ENCODE measurements at places on chromosomes 5 and 9.

- DNase-seq: no peak
These were observed 607.0 kb downstream of the ISL1 start for GRCh38 chr5:51990241-51990640.

GRCh38 chr5:43401827-43402226 lies 10.4 kb downstream of the CCL28 start:
- no peak for DNase-seq

GRCh38 chr5:136208916-136209315 lies 16.0 kb upstream of the SMIM32 start:
- no peak for DNase-seq

DNA sequence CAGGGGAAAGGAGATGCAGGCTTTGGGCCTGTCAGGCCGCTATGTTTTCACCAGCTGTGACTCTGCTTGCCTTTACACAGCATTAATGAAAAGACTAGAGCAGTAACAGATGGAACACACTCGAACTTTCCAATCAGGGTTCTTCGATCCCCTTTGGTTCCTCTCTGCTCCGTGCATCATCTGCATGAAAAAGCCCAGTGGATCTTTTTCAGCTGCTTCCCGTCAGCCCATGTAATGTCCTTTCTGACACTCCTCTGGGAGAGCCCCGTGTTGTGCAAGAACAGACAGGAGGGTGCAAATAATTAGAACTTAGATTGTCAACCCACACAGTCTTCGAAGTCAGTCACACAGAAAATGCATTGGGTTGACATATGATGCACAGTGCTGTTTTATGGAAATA lies 448.9 kb upstream of the ZNF462 start:
- no peak for DNase-seq

DNA sequence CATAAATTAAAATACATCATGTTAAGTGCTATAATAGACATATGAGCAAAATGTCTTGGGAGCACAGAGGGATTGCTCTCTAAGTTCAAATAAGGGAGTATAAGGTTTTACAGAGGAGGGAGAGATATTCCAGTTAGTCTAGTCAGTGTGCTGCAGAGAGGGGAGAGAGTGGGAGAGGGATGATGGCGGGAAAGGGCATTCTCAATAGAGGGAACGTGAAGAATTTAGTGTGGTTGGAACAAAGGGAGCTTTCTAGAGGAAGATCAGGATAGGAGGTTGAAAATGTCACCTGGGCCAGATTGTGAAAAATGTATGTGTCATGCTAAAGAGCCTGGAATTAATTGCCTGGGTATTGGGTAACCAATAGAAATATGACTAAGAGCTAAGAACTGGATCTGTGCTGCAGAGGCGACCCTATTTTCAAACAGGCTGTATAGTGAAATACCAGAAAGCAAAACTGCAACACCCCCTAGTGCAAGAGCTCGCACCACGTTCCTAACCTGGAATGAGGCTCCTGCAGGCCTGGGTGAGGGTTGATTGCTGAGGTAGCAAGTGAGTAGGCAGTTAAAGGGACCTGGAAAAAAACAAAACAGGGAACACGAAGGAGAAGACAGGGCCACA lies 791.8 kb upstream of the C9orf72 start:
- DNase-seq: no peak

GRCh38 chr9:110949081-110949480 lies 89.2 kb downstream of the LPAR1 start:
- DNase-seq: no peak

DNA sequence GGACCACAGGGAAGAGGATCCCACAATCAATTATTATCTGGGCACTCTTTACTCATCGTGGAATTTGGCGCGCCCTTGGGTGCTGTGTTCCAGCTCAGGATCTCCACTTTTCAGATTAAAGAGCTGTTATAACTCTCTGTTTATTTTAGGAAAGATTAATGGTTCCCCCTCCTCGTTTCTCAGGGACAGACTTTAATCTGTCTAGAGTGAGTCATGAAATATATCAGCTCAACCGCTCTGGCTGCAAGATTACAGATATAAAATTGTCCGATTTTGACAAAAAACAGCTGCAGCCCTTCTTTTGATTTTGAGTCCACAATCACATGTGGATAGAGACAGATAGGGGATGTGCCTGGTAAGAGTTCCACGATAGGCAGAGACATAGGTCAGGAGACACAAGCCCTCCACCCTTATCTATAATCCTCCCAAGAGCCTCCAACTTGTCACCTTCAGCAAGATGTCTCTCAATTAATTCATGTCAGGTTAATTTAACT lies 77.6 kb upstream of the ANKRD55 start:
- DNase-seq: no peak

DNA sequence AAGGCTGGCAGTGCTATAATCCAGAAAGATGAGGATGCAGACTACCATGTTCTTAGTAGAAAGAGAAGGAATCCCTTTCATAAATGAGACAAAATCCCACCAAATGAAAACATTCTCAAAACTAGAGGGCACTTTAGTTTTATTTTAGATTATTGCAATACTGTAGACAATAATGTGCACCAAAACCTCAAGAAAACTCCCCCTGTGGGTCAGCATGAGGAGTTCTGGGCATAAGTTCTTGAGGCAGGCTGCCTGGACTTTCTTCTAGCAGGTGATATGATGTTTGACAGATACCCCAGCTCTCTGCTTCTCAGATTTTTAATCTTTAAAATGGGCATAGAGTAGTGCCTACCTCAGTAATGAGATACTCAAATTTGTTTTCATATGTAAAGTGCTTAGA lies 196.3 kb upstream of the CTNND2 start:
- no peak for DNase-seq

GRCh38 chr9:18775930-18776329 lies 257.1 kb downstream of the SAXO1 start:
- DNase-seq: no peak
